Hematopoietic multipotent progenitor cell (in vitro differentiated cells): ENCODE measurements at places on chromosomes 12 and 14.

GRCh38 chr12:6935371-6936193, 7.8 kb downstream of the ATN1 start:
- no peak for DNase-seq

DNA sequence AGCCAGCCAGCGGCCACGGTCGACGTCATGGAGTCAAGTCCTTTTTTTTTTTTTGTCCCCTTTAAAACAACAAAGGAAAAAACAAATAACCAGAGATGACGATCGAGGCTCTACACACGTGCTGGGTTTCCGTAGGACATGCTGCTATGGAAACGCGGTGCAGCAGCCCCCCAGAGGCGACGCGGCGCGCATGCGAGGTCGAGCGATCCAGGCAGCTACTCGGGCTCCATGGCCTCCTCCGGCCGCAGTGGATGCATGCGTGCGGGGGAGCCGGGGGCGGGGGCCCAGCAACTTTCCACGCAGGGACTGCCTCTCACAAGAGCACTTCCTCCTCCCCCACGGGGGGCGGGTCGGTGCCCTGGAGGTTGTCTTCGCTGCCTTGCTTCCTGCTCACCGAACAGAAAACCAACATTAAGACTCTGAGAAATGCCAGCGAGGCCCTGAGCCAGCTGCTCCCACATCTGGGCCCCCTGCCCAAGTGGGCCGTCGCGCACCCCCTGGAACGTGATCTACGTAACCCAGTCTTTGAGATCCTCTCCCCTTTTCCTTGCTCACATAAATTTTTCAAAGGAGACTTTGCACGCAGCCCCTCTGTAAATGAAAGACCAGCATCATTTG, 30.7 kb downstream of the P2RX4 start:
- peak; percentile 92 for DNase-seq

- no peak for DNase-seq
Observed at GRCh38 chr12:18562531-18562930, 175.3 kb downstream of the PLCZ1 start.

DNA sequence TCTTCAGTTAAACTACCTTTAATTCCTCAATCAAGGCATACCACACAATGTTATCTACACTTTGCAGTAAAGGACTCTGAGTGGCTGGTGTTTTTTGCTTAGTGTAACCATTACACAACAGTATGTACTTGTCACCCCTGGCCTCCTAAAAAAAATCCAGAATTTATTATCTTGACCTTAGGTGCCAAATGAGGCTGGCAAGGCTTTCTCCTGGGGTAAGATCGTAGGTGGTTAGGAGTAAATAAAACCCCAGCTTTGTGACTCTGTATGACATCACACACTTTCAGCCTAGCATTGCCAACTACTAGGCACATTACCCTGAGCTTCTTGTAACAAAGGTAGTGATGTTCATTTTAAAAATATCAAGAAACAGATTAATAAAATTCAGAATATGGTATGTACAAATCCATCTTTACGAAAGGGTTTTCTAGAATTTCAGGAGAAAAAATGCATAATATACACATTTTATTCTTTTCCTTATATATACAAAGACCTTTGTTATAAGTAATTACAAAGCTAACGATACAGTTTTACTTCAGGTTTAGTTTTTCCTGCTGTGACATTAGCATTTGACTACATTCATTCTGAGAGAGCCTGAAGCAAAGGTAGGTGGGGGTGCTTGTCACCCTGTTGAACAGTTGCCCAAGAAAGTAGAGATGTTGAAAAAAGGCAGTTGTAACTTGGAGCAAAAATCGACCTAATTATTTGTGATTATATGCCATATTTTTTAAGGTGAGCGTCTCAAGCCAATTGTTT, 13.5 kb downstream of the TCL1A start:
- no peak for DNase-seq

GRCh38 chr12:93116632-93117031, 187.5 kb upstream of the EEA1 start:
- DNase-seq: no peak

- no peak for DNase-seq
Observed at GRCh38 chr14:41604721-41605531, 1.8 kb upstream of the LRFN5 start.

DNA sequence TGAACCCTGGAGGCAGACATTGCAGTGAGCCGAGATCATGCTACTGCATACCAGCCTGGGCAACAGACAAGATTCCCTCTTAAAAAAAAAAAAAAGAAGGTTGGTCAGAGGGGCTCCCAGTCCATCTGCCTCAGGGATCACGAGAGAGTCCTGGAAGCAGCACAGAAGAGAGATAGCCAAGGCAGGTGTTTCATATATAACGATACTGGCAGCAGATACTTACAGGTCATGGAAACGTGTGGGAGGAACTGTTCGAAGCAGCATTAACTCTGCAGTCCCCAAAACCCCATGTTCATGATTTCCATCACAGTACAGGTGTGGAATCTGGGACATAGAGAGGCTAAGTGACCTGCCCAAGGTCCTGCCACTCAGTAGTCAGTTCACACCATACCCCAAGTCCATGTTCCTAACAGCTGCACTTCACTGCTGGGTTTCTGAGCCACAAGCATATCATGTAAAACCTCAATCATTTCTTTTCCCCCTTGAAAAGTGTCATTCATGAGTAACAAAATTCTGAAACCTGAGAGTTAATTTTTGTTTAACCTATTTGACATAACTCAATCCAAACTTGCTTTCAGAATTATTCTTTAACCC, 16.7 kb downstream of the CDK2AP1 start:
- DNase-seq: no peak

DNA sequence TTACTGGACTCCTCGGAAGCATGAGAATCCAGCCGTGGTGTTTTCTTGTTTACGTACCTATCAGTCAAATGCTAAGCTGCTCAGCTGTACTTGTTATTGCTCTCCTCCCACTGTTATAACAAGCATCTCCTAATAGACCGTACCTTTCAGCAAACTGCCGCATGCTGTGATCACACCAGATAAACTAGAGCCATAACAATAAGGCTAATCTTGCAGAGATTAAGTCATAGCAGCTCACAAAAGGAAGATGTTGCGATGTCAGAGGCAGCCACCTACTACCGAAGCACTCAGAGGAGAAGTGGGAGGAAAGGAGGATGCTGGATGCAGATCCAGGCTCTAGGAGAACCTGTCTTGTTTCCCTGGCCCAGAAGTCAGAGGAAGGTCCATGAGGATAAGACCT, 196.0 kb downstream of the GALC start:
- no peak for DNase-seq
